ENCODE measurements at places on chromosomes 7 and 10.

GRCh38 chr10:29908962-29909361 lies 150.4 kb downstream of the JCAD start:
- DNase-seq = peak; percentile 23

DNA sequence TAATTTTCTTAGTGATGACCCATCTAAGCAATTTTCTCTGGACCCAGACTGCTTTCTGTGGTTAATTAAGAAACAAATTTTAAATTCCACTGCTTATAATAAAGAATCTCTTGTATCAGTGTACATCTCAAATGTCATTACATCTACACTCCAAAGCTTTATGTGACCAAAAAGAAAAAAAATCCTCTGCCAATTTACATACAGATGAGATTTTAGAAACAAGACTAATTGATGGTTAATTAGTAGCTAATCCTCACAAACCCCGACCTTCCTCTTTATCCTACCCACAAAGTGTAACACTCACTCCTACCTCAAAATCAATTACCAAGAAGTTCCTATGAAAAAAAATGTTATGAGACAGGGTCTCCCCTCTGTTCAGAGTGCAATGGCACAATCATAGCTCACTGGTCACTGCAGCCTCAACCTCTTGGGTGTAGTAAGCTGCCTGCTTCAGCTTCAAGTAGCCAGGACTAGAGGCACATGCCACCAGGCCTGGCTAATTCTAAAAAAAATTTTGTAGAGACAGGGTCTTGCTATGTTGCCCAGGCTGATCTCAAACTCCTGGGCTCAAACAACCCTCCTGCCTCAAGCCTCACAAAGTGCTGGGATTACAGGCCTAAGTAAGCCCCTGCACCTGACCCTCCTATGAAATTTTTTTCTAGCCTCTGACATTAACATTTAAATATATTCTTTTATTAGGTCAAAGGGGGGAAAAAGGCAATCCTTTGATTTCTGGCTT lies 14.8 kb downstream of the KIF5B start:
- DNase-seq = no peak

GRCh38 chr10:49150426-49150825 lies 16.6 kb upstream of the FAM170B start:
- no peak for DNase-seq

DNA sequence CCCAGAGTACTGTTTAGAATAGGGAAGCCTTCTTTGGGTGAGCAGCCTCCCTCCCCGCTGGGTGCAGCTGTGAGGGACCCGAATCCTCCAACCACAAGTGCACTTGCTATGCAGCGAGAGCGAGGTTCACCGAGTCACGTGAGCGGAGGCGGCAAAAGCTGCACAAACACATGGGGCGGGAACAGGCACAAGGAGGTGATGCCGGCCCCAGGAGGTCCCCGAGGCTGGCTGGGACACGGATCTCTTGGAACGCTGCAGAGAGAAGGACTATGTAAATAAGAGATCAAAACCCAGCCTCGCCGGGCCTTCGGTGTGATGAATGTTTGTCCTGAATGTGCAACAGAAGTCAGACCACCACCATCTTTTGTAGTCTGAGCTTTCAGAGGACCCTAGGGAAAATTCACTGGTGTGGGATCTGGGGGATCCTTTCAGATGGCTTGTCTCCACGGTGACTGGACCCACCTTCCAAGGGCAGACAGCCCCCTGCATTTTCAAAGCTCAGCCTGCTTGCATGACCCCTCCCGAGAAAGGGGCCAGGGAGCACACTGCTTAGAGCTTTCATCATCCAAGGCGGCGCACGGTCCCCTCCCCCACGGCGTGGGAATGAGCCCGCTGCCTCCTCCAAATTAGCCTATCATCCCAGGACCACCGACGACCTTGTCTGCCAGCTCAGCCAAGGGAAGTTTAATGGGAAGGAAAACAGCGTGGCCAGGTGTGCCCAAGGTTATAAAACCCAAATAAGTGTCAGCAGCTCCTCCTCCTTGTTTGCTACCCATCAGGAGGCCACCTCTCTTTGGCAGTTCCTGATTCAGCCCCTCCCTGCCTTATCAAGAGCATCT lies 327.7 kb downstream of the CXCL12 start:
- no peak for DNase-seq

- no peak for DNase-seq
Measured at GRCh38 chr7:44272981-44273380, 52.4 kb downstream of the CAMK2B start.

DNA sequence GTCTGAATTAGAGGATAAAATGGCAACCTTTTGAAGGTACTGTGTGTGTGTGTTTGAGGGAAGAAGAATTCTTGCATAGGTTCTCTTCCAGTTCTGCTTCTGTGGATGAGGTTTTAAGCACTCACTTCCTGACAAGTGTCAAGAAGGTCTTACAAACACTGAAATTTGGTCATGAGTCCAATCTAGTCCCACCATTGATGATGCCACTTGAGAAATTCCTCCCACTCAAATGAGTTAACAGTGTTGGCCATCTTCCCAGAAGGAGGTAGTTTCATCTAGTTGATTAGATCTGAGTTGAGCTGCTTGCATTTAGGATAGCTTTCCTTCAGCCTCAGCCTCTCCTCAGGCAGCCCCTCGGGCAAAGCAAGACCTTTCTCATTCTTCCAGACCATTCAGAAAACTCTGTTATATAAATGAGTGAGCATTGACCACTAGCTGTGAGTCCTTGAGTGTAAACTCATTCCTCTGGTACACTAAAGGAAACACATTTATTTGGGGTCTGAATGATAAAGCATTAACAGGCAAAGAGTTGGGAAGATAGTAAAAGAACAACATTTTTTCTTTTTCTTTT lies 189.5 kb downstream of the TRIL start:
- DNase-seq = no peak

DNA sequence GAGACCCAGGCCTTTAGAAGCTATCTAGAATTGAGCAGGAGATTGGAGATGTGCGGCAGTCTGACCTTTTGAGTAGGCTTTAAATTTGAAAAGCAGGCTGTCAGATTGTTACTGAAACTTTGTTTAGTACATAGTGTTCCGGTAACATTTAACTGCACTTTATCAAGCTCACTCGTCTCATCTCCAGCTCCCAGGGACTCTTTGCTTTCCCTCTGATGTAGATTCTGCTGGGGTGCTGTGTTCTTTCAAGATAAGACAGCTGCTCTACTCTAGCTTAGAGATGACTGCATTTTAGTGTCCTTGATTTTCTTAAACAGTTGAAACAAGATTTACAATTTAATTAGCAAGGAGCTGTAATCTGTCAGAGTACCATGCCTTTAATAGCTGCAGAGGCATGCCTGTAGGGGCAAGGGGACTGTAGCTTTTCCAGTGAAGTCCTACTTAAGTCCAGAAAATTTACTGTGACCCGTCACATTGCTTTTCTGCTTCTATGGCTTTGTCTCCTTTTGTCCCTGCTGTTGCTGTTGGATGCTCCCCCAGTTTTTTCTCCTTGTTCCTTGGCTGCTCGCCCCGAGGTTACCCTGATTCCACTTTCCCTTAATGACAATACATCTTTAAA lies 56.4 kb upstream of the MTPN start:
- no peak for DNase-seq

GRCh38 chr7:77537778-77538280 lies 734 bp downstream of the PTPN12 start:
- peak; percentile 50 for DNase-seq

DNA sequence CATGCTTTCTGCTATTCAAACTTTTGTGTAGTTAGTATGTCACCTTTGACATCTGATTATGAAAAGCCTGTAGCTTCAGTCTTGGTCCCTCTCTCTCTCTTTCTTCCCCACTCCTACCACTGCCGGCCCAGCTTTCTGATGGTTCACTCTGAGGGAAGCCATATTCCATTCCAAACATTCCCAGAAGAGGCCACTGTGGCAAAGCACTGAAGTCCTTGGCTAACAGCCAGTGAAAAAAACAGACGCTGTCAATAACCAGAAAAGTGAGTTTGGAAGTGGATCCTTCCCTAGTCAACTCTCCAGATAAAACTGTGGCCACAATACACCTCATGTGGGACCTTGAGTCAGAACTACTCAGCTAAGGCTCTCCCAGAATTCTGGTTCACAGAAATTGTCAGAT lies 950.7 kb upstream of the PHF14 start:
- DNase-seq = no peak

GRCh38 chr10:18721067-18721466 lies 61.8 kb downstream of the ARL5B start:
- DNase-seq = no peak

DNA sequence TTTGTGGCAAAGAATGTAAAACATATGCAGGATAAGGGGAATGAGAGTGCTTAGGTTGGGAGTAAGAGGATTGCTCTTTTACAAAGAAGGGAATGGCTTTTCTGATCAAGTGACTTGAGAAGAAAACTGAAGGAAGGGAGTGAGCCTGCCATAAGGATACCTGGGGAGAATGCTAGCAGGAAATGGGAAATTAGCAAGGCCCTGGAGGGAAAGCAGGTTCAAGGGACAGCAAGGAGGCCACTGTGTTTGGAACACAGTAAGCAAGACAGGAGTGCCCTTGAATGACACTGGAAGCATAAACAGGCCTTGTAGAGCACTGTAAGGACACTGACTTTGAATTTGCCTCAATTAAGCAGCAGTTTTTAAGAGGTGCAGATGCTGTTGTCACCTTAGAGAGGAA lies 1069.9 kb downstream of the DNAJB9 start:
- no peak for DNase-seq

DNA sequence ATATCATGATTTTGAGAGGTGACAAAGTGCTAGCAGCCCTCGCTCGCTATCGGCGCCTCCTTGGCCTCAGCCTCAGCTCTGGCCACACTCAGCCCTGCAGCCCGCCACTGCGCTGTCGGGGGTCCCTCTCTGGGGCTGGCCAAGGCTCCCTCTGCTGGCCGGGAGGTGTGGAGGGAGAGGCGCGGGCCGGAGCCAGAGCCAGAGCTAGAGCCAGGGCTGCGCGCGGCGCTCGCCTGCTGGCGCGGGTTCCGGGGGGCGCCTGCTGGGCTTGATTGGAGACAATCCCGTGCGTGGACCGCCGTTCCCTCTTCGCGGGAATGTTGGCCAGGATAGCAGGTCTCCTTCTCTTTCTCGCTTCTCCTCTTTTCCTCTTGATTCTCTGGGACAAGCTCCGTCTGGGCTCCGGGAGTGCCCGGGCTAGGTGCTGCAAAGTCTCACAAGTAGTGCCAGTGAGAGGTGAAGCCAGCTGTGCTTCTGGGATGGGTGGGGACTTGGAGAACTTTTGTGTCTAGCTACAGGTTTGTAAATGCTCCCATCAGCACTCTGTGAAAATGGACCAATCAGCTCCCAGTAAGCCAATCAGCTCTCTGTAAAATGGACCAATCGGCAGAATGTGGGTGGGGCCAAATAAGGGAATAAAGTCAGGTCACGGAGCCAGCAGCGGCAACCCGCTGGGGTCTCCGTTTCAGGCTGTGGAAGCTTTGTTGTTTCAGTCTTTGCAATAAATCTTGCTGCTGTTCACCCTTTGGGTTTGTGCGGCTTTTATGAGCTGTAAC lies 43.4 kb upstream of the ELMO1 start:
- no peak for DNase-seq

DNA sequence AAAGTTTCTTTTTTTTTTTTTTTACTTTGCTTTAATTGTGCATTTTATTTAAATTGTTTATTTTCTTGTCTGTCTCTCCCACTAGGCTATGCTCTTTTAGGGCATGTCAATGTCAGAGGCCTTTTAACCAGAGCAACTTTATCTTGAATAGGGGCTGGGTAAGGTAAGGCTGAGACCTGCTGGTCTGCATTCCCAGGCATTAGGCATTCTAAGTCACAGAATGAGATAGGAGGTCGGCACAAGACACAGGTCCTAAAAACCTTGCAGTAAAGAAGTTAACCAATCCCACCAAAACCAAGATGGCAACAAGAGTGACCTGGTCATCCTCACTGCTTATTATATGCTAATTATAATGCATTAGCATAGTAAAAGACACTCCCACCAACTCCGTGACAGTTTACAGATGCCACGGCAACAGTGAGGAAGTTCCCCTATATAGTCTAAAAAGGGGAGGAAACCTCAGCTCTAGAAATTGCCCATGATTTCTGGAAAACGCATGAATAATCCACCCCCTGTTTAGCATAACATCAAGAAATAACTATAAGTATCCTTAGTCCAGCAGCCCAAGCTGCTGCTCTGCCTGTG lies 47.0 kb upstream of the FRMD4A start:
- DNase-seq = no peak

DNA sequence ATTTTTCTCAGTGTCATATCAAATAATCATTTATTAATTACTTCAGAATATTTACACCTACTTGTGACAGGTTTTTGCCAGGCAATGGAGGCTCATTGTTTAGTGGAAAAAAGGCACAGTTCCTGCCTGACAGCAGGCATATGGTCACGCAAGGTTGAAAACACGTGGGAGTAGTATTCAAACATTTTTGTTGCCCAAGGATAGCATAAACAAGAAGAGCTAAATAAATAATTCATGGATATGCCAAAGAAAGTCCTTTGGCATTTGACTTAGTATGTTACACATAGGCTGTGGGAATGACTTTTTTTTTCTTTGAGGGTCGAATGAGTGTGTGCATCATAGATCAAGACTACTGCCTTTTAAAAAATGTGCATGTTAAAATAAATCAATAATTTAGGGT lies 120.5 kb upstream of the SEMA3E start:
- DNase-seq = no peak

- DNase-seq = no peak
Measured at GRCh38 chr7:1562597-1563051, 6.6 kb upstream of the TMEM184A start.

- DNase-seq = no peak
Measured at GRCh38 chr7:105473163-105473562, 48.9 kb downstream of the PUS7 start.

- DNase-seq = no peak
Measured at GRCh38 chr10:122139627-122140170, 131.4 kb upstream of the BTBD16 start.

DNA sequence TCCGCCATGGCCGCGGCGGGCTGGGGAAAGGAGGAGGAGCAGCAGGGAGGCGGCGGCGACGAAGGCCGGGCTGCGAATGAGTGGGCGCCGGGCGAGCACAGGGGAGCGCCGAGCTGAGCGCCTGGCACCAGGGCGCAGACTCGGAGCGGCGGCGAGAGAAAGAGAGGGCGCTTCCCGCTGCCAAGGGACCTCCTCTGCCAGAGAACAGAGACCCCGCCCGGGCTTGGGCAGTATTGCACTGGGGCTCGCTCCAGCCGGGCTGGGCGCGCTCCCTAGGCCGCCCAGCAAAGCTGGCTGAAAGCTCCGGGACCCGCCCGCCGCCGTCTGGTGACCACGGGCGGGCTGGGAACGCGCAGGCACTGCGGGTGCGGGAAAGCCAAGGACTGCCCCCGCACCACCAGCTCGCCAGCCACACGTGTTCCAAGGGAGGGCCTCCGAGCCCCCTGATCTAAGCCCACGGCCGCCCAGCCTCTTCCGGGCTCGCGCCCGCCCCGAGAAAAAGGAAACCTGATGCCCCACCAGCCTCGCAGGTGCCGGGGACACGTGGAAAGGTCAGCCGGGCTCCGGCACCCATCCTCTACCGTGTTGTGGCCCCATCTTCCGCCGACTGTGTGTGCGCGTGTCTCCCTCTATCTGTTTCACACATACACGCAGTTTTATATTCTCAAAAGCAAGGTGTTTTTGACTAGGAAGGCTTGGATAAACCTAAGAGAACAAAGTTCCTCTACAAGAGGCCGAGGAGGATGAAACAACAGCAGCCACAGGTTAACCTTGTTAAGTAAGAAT lies at the start of gene CCDC6:
Gene CCDC6, minus strand, starts transcription at position 140 of the 786 bp plus-strand sequence. Its CDS starts 132 bp downstream, at position 8.
- DNase-seq = peak; percentile 95

- DNase-seq = no peak
Measured at GRCh38 chr10:86178401-86179152, 188.0 kb downstream of the GRID1 start.
